ENCODE measurements at places on chromosomes 4 and X. TPM values are rescaled to one million over a fixed set of nuclear protein-coding genes. Genes with fewer than 3 reads are reported as not detected.
A peak's percentile ranks its signal among the peaks of the same experiment; 100 is the strongest.

DNA sequence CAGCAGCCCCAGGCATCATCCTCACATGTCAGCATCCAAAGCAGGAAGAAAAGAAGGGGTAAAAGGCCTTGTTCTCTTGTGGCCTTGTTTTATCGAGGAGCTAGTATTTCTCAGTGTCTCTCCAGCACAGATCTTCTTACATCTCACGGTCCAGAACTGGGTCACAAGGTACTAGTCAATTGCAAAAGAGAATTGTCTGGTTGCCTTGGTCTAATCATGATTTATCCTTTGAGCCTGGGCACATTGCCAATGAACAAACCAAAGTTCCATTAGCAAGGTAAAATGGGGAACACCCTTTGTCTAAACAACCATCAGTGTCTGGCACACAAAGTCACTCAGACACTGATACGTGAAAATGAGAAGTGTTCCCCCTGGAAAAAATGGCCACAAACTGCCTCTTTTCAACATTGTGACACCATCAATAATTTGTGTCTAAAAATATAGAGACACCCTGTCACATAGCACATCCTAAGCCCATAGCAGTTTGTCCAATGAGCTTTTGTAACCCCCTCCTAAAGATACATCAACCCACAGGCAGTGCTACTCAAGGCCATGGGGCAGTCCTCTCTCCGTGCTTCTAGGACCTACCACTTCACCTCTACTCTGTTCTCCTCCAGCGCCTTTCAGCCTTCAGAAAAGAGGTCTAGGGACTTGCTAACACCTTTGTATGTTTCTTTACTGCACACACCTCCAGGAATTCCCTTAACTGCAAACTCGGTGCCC, 534.4 kb downstream of the MID1IP1 start:
- no peak for DNase-seq

REELD1 gene
- total RNA-seq = not detected

ADGRL3 gene
- 2.5 TPM for total RNA-seq

MAGEB10 gene
- total RNA-seq = not detected

DNA sequence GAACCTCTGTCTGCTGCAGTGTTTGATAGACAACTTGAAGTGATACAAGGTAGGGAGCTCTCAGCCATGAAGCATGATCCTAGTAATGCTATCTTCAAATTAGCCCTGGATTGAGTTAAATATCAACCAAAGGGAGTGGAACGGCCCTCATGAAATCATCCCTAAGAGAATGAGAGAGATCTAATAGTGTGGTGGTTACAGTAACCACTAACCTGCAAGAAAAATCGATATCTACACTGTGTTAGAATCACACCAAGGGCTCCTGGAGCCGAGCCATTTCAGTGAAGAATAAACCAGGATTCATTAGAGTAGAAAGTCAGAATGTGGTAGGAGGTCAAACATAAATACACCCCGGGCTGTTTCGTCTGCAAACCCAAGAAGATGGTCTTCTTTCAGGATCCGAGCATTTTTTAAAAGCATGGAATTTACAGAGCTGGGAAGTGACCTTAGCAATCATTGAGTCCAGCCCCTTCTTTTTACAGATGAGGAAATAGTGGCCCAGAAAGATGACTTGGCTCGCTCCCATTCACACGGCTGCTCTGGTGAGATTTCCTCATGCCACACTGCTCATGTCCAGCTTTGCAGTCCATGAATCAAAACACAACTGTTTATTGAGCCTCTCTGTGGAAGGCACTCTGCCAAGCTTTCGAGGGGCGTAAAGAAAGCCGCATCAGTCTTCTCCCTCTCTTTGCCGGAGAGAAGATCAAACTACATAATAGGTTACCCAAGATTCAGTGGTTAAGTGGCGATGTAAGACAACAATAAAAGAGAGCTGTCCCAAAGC, 5.5 kb upstream of the DCTD start:
- peak; percentile 84 for DNase-seq

GRCh38 chr4:8385611-8386010, 54.9 kb downstream of the ACOX3 start:
- no peak for DNase-seq

GYPE gene
- 0.54 TPM for total RNA-seq

Measured in IMR-90 (cell line).